ENCODE measurements at places on chromosomes 2 and 18.

- DNase-seq: no peak
These were observed 12.6 kb downstream of the ITPRID2 start for GRCh38 chr2:181904022-181904632.

DNA sequence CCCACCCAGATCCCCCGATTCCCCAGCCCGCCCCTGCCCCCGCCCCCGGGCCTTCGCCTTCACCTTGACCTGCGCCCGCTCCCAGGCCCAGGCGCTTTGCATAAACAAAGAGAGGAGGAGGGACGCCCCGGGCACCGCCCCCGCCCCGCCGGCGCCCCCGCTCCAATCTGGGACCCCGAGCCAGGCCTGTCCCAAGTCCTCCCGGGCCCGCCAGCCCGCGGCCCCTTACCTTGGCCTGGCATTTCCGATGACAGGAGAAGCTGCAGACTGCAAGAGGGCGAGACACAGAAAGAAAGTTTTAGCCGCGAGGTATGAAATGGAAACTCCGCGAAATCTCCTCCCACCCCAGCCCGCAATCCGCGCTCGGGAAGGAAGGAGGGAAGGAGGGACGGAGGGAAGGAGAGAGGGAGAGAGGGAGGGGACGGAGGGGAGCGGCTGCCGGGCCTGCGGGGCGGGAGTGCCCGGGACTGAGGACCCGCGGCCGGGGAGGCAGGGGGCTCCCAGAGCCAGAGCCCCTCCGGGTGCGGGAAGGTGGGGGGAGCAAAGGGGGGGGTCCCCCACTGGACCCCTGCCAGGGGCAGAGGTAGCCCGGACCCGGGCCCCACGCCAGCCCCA lies 24.2 kb downstream of the TNS1 start:
- no peak for DNase-seq

DNA sequence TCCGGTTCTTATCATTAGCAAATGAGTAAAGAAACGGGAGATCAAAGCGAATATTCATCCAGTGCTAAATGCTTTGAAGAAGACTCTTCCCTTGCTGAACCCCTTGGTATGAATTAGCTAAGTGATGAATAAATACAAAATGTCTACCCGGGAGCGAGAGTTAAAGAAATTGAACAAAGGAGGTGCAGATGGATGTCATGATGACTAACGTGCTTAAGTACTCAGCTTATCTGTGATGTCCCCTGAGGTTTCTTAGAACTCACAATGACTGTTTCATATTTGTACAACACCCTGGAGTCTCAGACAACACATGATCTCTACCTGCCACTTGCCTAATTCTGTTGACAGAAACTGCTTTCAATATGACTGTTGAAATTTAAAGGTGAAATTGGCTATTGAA lies 148.5 kb downstream of the TMEM200C start:
- DNase-seq: no peak

DNA sequence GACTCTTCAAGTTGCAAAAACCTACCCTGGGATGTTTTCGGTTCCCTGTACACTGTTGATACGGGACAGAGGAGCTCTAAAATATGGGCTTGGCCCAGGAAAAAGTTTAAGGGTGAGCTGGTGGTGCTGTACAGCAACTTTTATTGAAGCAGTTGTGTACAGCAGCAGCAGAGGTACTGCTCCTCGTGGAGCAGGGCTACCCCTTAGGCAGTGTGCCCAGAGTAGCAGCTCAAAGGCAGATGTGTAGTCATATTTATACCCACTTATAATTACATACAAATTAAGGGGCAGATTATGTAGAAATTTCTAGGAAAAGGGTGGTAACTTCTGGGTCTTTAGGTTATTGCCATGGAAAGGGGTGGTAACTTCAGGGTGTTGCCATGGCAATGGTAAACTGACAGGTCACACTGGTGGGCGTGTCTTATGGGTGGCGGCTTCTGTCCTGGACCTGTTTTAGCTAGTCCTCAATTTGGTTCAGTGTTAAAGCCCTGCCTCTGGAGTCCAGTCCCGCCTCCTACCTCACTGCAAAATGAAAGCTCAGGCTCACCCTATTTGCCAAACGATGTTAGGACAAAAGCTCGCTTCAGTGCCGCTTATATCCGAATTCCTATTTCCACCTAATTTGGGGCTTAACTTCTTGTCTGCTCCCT lies 203.2 kb downstream of the ETAA1 start:
- DNase-seq: no peak

- no peak for DNase-seq
These were observed 40.1 kb upstream of the GPD2 start for GRCh38 chr2:156396126-156396525.

GRCh38 chr2:25204190-25204838 lies 35.9 kb upstream of the POMC start:
- no peak for DNase-seq

GRCh38 chr2:107336526-107336925 lies 450.6 kb upstream of the ST6GAL2 start:
- DNase-seq: no peak
